ENCODE measurements at places on chromosomes 2 and 18.

DNA sequence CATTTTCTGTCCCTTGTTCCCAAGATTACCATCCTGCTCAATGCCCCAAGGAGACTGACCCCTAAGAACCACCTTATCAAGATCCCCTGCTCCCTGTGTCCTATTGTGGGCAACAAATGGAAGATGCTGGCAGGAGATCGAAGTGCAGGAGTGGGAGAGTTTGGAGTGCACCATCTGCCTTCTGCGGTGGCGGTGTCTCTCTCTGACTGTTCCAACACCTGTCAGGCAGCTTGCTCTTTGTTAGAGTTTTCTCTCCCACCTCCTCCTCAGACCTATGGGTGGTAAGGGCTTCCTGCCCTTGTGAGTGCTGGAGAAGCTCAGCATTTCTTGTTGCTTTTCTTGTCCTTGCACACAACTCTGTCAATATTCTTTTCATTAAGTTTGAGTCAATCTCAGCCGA, 64.1 kb upstream of the SPHKAP start:
- H3K36me3 ChIP-seq: no peaks in the 10 kb centered on the region
- no peaks in the 10 kb centered on the region for H3K4me1 ChIP-seq
- DNase-seq: no peak
- H3K27ac ChIP-seq: no peak overlapping the region
- H3K27me3 ChIP-seq: no peaks in the 10 kb centered on the region

DNA sequence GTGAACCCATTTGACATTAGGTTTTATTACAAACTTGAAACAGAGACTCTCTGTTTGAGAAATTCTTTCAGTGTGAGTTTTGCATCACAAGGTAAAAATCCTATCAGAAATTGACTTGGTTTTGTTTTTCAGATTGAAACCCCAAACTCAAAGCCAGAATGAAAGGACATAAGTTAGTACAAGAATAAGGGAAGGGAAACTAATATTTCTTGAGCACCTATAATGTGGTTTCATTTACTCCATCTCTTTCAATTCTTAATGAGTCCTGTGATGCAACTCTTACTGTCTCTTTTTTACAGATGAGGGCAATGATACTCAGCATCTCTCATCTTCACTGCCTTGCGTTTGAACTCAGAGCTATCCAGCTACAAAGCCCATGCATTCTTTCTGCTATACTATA, 210.0 kb upstream of the SIX3 start:
- no peaks in the 10 kb centered on the region for H3K4me1 ChIP-seq
- H3K27me3 ChIP-seq: no peaks in the 10 kb centered on the region
- no peaks in the 10 kb centered on the region for H3K36me3 ChIP-seq
- no peak for DNase-seq

GRCh38 chr18:49055754-49056172, 105.0 kb upstream of the SMAD7 start:
- H3K4me3 ChIP-seq: no peak overlapping the region
- peak; percentile 95 for DNase-seq

- peaks cover 67% of the 10 kb centered on the region for H3K36me3 ChIP-seq
- H3K27me3 ChIP-seq: no peaks in the 10 kb centered on the region
- no peak for DNase-seq
These were observed 41.2 kb downstream of the SAP130 start for GRCh38 chr2:127986548-127987079.

DNA sequence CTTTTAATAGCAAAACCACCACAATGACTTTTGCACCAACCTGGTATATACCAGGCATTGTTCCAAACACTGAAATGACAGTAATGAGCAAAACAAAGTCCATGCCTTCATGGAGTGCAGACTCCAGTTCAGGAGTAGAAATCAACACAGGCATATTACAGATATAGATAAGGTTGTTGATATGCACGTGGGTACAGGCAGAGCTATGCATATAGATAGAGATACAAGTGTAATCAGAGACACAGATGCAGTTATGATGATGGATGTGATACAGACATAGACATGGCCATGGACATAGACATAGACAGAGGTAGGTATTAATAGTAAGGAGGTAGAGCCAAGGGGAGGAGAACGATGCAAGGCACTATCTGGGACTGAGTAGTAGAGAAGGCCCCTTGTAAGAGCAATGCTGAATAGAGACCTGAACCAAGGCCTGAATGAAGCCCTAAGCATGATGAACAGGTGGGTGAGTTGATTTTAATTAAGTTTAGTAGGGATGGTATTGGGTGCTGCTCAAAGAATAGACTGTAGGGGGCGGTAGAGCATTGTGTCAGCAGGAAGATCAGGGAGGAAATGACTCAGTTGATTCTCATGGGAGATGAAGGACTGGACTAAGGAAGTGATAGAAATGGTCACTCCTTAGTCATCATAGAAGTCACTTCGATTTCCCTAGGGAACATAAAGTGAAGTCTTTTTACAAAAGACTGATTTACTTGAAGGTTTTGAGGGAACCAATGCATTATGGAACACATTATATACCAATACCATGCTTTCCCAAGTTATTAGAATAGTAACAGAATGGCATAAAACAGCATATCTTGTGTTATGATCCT, 39.4 kb downstream of the CMPK2 start:
- H3K4me1 ChIP-seq: no peaks in the 10 kb centered on the region
- H3K27ac ChIP-seq: no peak overlapping the region
- H3K27me3 ChIP-seq: no peaks in the 10 kb centered on the region
- DNase-seq: no peak
- no peaks in the 10 kb centered on the region for H3K36me3 ChIP-seq

- no peak overlapping the region for H3K27ac ChIP-seq
- no peaks in the 10 kb centered on the region for H3K36me3 ChIP-seq
- H3K4me1 ChIP-seq: no peaks in the 10 kb centered on the region
- no peak for DNase-seq
- no peak overlapping the region for H3K4me3 ChIP-seq
These were observed 150.9 kb downstream of the RTP5 start for GRCh38 chr2:242020196-242021004.

- H3K4me3 ChIP-seq: no peak overlapping the region
- DNase-seq: no peak
- H3K36me3 ChIP-seq: no peaks in the 10 kb centered on the region
- no peaks in the 10 kb centered on the region for H3K27me3 ChIP-seq
These were observed 20.2 kb upstream of the KLF11 start for GRCh38 chr2:10022966-10023662.

- DNase-seq: no peak
- H3K36me3 ChIP-seq: no peaks in the 10 kb centered on the region
- no peak overlapping the region for H3K27ac ChIP-seq
These were observed 19.9 kb upstream of the SCN7A start for GRCh38 chr2:166513952-166514351.

DNA sequence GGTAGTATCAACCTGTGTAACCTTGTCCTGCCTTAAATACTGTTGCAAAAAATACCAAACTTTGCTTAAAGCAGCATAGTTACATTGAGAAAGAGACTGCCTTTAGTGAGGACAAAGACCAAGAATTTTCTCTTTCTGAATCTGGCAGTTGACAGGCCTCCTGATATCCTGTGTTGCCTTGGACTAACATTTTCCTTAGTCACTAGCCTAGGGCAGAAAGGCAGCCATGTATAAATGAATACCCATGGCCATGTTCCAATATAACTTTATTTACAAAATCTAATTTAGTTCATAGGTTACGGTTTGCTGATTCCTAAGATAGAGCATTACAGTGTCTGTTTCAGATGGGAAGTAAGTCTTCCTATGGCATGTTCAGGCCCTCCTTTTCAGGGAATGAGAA, 895.4 kb downstream of the CNTNAP5 start:
- no peaks in the 10 kb centered on the region for H3K36me3 ChIP-seq
- H3K27me3 ChIP-seq: no peaks in the 10 kb centered on the region
- no peaks in the 10 kb centered on the region for H3K4me1 ChIP-seq
- no peak for DNase-seq
- H3K4me3 ChIP-seq: no peak overlapping the region

DNA sequence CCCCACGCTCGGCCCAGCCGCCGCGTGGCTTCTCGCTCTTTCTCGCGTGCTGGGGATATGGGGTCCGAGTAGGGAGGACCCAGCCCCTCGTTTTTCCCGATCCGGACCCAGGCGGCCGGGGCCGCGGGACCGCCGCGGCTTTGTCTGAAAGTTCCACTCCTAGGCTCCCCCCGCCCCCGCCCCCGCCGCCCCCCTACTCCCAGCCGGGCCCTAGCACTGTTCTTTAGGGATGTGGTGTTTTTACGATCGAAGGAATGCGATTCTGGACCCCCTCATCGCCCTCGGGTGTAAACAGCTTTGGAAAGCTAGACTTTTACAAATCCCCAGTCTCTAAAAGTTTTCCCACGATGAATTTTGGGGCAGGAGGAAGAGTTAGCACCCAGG, 819 bp downstream of the TGIF1 start:
- H3K36me3 ChIP-seq: no peaks in the 10 kb centered on the region
- H3K27me3 ChIP-seq: no peaks in the 10 kb centered on the region
- H3K27ac ChIP-seq: peak overlapping the region; percentile 99
- no peaks in the 10 kb centered on the region for H3K4me1 ChIP-seq
- peak overlapping the region; percentile 93 for H3K4me3 ChIP-seq
